Activated naive CD4-positive, alpha-beta T cell treated with anti-CD3 and anti-CD28 coated beads, Interleukin-2, amount 50 U/mL, for 72 hours (primary cell): ENCODE measurements at places on chromosomes 12 and 14.

DNA sequence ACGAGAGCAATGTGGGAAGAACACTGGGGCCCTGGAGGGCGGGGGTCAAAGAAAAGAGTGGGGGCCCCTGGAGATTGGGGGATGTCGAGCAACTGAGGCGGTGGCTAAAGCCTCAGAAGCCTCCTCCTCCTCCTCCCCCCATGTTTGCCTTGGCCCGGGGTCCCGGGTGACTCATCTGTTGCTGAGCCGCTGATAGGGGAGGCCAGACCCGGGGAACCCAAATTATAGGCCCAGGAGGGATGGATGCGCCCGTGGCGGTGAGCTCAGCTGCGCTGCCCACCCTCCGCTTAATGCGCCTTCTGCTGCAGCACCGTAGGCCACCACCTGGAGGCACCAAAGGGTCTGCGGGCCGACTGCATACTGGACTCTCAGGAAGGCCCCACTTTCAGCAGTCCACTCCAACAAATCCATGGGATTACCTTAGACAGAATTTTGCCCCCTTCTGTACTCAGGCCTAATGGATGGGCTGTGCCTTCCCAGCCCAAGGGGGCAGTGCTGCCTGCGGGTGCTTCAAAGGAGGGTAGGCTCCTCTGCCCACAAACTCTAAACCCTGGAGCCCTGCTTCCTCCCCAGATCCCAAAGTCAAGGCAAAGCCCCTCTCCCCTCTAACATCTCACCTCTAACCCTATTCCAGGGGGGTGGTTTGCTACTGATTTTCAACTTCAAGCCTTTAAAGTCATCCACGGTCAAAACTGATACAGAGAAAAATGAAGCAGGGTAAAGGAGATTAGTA is 2.6 kb upstream of the WNT10B start:
- DNase-seq: peak; percentile 60

DNA sequence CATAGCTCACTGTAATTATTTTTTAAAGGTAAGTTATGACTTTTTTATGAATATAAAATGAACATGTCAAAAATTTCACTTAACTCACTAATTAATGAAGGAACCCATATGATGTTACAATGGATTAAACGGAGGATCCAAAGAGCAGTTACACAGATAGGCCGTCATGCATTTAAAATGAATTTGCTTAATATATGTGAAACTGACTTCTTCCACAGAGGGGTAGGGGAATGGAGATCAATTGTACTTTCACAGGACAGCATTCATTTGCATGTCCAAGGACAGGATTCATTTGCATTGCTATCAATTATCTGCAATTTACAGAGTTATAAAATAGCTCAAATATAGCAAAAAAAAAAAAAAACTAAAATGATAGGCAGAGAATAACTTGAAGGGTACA is 6.6 kb upstream of the CRY1 start:
- DNase-seq: no peak

- DNase-seq: no peak
These were observed 268.9 kb downstream of the RAD51B start for GRCh38 chr14:68088451-68088854.

DNA sequence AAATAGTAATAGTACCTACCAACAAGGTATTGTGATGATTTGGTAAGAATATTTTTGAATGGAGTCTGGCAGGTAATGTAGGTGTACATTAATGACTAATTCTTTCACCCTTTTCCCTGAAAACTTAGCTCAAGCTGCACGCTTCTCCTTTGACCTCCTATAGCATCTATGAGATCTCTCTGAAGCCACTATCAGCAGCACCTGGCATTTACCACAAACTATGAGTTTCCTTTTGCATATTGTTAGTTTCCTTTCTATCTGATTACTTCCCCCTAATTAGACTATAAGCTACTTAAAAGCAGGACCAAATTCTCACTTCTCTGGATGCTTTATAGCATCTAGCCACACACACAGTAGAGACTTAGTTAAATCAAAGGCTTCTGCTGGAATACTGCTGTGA is 48.1 kb downstream of the SLC8A3 start:
- no peak for DNase-seq

- DNase-seq: no peak
These were observed 2.9 kb downstream of the PA2G4 start for GRCh38 chr12:56107242-56107641.

GRCh38 chr14:67269298-67270060 is 28.2 kb downstream of the PALS1 start:
- no peak for DNase-seq

DNA sequence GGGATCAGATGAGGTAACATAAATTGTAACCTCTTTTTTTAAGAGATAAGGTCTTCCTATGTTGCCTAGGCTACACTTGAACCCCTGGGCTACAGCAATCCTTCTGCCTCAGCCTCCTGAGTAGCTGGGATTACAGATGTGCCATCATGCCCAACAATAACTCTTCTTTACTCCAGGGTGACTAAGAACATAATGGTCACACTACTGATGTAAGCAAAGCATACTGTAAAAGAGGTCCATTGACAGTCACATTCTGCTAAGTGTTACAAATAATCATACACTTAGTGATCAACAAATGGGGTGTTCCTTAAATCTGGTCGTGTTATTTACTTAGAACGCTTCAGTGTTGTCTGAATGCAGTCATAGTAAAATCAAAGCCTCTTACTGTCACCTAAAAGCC is 68.9 kb downstream of the EPS8 start:
- DNase-seq: no peak

GRCh38 chr14:101234999-101235334 is 326.3 kb upstream of the DIO3 start:
- no peak for DNase-seq

DNA sequence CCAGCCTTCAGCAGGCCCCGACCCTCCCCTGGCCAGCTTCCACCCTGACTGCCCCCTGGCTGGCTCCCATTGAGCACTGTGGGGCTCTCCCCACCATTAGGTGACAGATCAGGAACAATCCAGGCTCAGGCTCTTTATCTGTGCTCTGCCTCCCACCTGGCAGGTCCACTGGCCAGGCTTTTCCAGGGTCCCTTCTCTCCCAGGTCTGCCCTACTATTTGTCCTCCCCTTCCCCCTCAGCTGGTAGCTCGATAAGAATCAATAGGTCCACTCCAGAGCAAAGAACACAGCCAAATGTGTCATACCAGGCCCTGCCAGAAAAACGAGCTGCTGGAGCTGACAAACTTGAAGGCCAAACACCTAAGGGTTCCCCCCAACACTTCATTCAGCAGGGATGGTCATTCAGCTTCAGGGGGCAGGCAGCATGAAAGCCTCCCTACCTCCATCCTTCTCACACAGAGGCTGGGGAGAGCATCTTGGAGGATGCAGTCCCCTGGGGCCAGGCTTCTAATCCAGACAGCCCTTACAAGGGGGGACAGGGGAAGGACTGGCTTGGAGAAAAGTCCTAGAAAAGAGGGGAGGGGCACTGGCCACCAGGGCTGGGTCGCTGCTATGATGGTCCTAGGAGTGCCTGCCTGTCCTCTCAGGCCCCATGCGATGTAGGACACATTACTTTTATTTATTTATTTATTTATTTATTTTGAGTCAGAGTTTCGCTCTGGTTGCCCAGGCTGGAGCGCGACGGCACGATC is 1.9 kb upstream of the KRT18 start:
- DNase-seq: no peak

GRCh38 chr14:39229601-39230110 is 4.1 kb upstream of the MIA2 start:
- no peak for DNase-seq

DNA sequence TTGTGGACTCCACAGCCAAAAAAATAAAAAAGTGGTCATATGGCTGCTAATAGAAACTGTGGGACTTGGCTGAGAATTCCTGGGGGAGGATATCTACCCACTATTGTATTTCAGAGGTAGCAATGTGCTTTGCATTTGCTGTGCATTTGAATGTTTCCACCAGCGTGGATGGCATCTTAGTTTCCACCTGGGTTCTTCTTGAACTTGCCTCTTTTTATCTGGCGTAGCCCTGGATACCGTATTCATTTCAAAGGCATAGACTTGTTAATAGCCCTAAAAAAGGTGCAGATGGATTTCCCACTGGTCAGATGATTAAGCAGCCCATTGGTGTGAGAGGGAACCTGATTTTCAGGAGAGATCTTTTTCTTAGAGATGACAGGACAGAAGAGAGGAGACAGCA is 1.9 kb upstream of the MYF5 start:
- DNase-seq: no peak

DNA sequence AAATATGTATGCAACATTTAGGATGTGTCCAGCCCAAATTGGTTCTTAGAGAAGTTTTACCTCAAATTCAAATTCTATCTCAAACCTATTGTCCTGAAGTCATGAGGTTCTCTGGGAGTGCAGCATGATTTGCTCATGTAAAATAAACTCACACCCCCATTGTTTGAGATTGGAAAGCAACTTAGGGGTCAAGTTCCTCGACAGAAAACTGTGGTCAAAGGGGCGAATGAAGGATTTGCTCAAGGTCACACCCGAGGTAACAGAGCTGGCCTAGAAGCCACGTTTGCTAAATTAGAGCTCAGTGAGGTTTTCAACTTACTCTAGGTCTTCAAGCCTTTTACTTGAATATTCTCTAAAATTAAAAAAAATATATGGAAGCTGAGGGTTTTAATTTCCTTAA is 197.7 kb upstream of the GZMB start:
- DNase-seq: no peak

- DNase-seq: no peak
These were observed 68.5 kb downstream of the PKP2 start for GRCh38 chr12:32828120-32828519.

- no peak for DNase-seq
These were observed 7.5 kb downstream of the PSMC1 start for GRCh38 chr14:90263748-90264449.

- no peak for DNase-seq
These were observed 129.9 kb downstream of the CPNE8 start for GRCh38 chr12:38775457-38775856.

GRCh38 chr12:28456934-28457710 is 266.9 kb downstream of the CCDC91 start:
- no peak for DNase-seq

DNA sequence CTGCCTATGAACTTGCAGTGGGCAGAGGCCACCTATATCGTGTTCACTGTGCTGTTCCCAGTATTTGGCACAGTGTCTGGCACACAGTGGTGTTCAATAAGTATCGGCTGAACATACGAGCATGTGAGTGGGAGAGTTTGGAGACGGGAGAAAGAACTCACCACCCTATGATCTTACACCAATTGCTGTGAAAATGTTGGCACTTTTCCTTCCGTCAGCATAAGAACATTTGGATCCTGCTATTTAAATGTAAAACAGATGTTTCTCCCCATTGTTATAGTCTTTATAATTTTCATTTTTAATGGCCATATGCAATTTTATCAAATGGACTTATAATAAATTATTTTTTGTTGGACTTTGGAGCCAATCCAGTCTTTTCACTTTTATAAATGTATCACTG is 144.4 kb downstream of the EFCAB11 start:
- no peak for DNase-seq

DNA sequence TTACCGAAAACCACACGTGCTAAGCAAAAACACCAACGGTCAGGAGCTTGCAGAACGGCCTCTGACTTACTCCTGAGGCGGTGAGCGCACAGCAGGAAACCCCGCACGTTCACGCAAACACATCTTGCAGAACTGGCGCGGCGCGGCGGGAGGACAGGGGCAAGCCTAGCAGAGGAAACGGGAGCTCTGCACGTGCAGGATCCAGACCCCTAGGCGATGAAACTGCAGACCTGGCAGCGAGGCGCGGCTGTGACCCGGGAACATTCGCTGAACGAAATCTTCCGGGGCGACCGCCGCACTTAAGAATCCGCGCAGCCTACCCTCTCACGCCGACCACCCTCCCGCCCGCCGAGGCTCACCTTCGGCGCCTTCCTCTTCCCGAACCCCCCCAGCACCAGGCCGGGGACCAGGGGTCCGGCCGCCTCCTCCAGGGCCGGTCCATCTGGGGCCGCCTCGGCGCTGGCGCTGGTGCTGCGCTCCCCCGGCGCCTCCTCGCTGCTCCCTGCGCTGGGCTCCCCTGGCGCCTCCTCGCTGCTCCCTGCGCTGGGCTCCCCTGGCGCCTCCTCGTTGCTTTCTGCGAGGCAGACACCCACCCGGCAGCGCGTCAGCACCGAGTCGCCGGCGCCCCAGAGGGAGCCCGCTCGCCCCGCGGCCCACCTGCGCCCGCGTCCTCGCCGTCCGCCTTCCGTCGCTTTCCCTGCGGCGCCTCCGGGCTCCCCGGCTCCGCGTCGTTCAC is 615 bp downstream of the DDX51 start:
- DNase-seq: peak; percentile 25

DNA sequence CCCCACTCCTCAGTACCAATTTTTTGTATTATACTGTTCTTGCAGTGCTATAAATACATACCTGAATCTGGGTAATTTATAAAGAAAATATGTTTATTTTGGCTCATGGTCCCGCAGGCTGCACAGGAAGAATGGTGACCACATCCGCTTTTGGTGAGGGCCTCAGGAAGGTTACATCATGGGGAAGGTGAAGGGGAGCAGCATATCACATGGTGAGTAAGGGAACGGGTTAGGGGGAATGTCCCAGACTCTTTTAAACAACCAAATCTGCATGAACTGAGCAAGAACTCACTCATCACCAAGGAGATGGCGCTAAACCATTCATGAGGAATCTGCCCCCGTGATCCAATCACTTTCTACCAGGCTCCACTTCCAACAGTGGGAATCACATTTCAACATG is 40.0 kb downstream of the OSBPL8 start:
- DNase-seq: no peak

GRCh38 chr14:99679543-99679942 is 4.6 kb upstream of the CYP46A1 start:
- DNase-seq: no peak

DNA sequence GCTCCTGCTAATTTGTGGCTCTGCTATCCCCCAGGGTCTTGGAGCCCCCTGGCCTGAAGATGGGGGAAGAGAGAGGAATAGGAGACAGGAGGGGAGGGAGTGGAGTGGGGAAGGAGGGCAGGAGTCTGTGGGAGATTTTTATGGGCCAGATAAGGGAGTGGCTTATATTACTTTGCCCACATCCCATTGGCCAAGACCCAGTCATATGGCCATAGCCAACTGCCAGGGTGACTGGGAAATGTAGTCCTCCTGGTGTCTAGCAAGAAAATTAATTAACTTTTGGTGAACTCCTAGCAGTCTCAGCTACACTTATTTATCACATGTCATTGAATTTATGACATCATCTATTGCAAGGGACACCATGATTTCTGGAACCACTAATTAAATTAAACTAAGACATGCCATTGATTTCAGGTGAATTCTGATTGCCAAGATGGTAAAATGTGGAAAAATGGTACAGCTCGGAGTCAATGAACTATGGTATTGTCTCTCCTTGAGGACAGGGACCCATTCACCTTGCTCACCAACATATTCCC is 50.3 kb downstream of the ESRRB start:
- DNase-seq: no peak

- DNase-seq: no peak
These were observed 452.0 kb downstream of the PRKD1 start for GRCh38 chr14:29475641-29476040.

DNA sequence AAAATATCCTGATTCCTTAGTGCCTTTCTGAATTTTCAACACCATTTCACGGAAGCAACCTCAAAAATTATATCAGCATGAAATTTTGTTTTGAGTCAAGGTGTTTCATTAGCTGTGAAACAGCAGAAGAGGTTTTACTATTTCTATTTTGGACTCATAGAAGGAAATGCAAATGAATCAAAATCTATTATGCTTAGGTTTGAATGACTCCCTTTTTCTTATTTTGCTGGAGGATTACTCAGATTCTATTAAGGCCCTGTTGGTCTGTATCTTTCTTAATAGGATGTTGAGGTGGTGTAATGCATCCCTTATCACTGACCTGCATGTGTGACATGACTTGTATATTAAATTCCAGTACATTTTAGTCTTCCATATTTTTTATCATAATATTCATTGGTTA is 165.8 kb downstream of the TMTC2 start:
- DNase-seq: no peak
